ENCODE measurements at places on chromosomes 4 and X.

GRCh38 chrX:150587585-150588503, 19.4 kb downstream of the MTM1 start:
- DNase-seq, result no peak

- no peak for DNase-seq
These were observed 26.7 kb upstream of the RBM47 start for GRCh38 chr4:40656201-40656863.

DNA sequence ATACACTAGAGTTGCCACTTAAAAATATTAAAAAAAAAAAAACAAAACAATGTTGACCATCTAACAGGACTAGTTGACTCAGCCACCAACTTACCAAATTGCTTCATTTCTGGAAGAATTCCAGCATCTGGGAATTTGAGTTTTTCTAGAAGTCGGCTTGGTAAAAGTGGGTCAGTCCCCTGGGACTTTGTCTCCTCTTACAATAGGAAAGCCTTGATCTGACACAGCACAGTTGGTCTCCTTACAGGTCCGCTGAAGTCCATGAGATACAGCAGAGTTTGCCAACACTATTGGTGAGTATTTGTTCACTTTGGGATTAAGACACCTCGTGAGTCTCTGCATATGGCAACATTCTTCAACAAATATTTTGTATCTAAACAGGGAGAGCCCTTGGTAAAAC, 18.2 kb upstream of the DDIT4L start:
- no peak for DNase-seq

- DNase-seq, result no peak
These were observed 64.4 kb downstream of the CXCL13 start for GRCh38 chr4:77669946-77670590.

DNA sequence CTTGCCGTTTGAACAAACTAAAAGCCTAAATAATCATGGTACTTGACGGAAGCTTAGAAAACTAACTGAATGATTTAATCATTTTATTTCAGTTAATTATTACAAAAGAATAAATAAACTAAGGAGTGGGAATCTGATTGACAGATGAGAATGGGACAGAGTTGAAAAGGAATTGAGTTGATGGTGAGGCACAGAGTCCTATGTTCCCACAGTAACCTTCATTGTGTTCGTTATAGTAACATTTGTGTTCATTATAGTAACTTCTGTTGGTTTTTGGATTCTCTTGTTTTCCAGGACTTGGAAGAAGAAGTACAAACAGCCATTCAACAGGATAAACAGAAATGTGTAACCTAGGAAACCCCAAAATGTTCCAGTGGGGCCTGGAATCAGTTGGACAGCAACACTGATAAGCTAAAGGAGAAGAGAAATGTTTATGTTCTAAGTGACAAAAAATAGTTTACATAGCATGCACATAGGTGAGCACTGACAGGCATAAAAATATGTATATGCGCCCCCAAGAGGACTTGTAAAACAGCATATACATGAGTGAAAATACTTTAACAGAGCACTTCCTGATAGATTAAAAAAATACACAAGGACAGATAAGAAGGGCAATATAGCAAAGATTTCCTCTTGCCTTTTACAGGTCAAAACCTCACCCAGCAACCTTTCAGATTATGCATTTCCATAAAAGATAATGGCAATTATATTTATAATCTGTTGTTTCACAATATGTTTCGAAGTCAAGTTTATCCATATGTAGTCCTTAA, 218.6 kb upstream of the HTR2C start:
- no peak for DNase-seq
